ENCODE measurements at places on chromosomes 2 and 18.

- no peak for DNase-seq
These were observed 3.7 kb upstream of the TGFA start for GRCh38 chr2:70557171-70557838.

DNA sequence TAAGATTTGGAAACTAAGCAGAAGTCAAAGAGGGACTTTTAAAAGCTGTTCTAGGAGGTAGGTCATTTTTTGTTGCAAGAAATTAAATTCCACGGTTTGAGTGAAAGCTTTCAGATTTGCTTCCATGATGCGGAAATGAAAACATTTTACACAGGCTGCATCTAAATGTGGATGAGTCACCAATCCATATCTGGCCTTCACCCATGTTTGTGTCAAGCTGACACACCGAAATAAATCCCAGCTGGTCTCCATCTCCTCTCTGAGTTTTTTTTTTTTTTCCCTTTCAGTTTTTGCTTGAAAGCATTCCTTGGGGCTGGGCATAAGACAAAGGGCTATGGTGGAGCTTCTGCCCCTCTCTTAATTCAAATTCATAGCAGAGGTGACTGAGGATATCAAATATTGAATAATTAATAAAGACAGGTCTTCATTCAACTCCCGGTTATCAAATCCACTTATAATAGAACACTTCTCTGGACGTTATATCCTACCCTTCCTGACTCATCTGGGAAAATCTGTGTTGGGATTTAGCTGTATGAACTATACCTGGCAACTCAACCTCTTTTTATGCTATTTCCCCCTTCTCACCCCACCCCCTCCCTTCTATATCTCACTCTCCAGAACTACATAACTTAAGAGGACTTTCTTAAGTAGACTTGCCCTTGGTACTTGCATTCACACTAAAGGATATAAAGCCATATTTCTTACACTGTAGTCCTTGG lies 558.3 kb upstream of the GCFC2 start:
- no peak for DNase-seq

DNA sequence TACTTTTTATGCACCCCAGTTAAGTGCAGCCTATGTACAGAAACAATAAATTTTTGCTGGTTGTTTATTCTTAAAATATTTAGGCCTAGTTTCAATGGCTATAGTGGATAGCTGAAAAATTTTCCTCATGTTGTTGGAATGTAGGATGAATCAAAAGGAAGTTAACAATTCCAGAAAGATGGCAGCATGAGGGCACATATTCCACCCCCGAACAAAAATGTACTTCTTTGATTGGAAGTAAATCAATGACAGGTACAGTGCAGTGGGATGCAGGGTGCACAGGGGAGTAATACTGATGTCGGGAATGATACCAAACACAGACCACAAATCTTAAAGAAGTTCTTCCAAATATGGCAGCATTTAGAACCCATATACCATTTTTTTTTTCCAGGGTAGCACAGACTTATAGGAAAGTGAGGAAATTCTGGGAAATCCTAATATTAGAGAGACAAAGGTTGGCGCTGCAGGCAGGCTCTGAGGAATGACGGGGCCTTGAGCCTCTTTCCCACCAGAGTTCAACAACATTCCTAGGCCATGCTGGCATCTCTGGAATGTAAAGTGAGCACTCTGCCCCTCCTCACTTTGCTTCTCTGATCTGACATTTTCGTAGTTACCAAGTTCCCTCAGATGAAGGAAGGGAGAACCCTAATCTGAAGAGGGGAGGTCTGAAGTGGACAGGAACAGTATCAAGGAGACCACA lies 36.6 kb upstream of the IKZF2 start:
- no peak for DNase-seq

GRCh38 chr2:174711206-174711605 lies 53.1 kb downstream of the CHRNA1 start:
- DNase-seq: no peak

- DNase-seq: no peak
These were observed 322.1 kb upstream of the CHAC2 start for GRCh38 chr2:53445383-53446070.

DNA sequence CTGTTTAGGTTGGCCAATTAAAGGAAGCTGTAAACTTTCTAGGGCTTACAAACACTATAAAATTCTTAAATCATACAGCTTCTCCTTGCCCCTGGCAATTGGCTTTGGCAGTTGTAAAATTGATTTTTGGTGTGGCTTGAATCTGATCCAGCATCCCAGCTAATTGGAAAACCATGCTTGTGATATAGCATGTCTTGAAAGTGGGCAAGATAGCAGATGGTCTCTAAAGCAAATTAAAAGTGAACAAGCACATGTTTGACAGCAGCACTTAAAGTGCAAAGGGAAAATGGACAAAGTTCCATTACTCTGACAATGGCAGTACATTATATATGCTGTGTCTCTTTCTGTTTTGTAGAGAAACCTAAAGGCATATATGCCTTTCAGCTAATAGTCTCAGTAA lies 302.9 kb upstream of the NXPH2 start:
- no peak for DNase-seq

GRCh38 chr2:7119132-7119835 lies 202.1 kb downstream of the RNF144A start:
- DNase-seq: no peak

DNA sequence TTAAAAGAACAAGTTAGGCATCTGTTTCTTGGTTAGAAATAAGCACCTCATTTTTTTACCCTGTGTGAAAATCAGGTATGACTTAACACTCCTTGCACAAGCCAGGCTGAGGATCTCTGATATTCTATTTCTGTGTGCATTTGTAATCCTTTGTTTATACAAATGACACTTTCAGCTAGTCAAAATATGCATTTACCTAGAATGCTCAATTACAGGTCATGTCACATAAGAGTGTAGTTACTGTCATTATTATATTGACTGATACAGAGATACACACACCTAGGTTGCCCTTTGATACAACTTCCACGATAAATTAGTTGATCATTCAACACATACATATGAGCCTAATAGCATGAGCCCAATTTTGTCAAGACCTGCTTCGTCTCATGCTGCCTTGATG lies 144.3 kb downstream of the CHST9 start:
- no peak for DNase-seq

DNA sequence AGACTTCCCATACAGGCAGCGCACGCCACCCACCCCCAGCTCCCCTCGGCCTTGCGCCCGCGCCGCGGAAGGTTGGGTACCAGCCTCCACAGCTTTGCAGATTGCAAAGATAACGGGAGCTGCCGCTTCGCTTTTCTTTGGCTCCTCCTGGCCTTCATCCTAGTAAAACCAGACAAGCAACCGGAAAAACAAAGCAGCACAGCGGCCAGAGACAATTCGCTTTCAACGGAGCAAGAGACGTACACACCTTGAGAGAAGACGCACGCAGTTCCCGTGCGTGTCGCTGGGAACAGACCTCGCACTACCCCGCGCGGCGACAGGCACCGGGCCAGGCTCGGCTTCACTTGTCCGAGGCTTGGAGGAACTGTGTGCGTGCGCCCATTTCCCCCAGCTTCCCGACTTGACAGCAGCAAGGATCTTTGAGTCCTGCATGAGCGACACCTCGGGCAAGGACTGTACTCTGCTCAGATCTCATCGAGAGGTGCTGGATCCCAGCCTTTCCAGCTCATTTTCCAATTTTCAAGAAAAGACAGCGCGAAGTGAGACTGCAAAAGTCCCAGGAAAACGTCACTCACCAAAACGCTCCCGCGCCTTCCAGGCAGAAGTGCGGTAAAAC lies 964 bp downstream of the ZBTB7C start:
- DNase-seq: no peak

- DNase-seq: no peak
These were observed 50.3 kb downstream of the CCBE1 start for GRCh38 chr18:59646963-59647307.

DNA sequence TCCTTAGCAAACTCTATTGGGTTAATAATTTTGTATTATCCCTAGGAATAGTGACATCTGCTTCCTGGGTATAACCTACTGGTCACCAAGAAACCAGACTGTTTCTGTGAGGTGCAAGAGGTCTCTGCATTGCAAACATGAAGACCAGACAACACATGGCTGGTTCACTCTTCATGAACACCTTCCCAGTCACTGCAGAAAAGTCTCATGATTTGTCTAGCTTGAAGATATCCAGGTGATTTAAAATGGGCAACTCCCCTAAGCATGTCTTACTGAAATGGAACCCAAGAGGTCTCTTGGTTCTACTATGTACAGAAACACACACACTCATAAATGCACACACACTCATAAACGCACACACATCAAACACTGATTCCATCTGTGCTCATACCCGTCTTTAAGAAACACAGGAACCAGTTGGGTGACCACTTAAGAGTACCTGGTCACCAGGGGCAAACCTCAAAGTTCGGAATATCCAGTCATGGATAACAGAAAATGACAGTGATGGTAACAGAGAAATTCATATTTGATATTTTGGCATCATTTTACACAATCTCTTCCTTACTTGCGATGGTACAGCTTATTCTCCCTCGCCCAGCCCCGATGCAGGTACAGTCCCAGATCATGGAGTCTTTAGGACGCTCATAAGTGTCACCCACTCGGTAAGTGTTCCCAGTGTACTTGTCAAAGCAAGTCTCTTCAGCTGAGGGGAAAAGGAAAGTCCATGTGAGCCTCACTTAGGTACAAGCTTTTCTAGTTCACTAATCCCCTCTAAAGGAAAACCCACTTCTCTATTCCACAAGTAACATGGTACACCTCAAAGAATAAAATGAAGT lies 2.9 kb downstream of the FN1 start:
- no peak for DNase-seq

GRCh38 chr2:236010920-236011685 lies 157.1 kb downstream of the GBX2 start:
- DNase-seq: no peak

- no peak for DNase-seq
These were observed 31.5 kb upstream of the ATIC start for GRCh38 chr2:215280326-215280725.

GRCh38 chr18:10454681-10455557 lies 484 bp downstream of the APCDD1 start:
- DNase-seq: no peak

DNA sequence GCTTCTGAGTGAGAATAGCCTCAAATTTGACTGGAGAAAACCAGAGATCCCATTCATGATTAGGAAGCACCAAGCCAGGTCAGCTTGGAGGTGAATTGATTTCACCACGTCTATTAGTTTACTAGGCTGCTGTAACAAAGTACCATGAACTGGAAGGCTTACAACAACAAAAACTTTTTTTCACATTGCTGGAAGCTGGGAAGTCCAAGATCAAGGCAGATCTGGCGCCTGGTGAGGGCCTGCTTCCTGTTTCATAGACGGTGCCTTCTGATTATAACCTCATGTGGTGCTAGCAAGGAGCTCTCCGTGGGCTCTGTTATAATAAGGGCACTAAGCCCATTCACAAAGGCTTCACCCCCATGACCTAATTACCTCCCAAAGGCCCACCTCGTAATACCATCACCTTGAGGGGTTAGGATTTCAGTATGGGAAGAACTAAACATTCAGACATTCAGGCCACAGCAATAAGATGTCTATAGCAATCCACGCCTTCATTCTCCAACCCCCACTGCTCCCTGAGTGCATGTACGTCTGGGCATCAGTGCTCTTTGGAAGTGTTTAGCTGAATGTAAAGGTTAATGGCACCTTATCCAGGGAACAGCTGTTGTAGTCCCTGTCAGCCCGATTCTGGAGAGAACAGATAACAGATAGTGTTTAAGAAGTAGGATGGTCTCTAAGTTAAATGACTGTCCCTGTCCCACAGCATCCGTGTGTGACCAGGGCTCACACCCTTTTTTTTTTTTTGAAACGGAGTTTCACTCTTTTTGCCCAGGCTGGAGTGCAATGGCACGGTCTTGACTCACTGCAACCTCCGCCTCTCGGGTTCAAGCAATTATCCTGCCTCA lies 89.2 kb downstream of the SOCS6 start:
- DNase-seq: no peak

GRCh38 chr2:64386676-64387075 lies 67.3 kb upstream of the LGALSL start:
- DNase-seq: no peak

DNA sequence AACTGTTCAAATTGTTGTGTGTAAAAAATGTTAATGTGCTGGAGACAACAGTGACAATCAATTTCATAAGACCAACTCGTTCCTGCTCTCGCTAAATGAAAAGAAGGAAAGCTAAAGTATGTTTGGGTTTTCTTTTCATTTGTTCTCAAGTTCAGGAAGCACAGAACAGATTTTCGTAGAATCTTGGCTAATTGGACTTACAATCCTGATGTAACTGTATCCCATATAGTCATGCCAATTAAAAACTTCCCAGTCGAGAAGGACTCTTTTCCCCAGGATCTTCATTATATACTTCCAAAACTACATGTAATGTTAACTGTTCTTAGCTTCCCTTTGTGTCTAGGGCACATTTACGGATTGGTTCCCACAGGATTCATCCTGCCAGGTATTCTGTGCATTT lies 135.4 kb upstream of the ITGB6 start:
- DNase-seq: no peak

GRCh38 chr2:84991404-84992160 lies 20.6 kb downstream of the KCMF1 start:
- no peak for DNase-seq

- no peak for DNase-seq
These were observed 21.0 kb upstream of the CYRIA start for GRCh38 chr2:16686641-16687040.

GRCh38 chr2:154910701-154911100 lies 212.2 kb downstream of the KCNJ3 start:
- DNase-seq: no peak

DNA sequence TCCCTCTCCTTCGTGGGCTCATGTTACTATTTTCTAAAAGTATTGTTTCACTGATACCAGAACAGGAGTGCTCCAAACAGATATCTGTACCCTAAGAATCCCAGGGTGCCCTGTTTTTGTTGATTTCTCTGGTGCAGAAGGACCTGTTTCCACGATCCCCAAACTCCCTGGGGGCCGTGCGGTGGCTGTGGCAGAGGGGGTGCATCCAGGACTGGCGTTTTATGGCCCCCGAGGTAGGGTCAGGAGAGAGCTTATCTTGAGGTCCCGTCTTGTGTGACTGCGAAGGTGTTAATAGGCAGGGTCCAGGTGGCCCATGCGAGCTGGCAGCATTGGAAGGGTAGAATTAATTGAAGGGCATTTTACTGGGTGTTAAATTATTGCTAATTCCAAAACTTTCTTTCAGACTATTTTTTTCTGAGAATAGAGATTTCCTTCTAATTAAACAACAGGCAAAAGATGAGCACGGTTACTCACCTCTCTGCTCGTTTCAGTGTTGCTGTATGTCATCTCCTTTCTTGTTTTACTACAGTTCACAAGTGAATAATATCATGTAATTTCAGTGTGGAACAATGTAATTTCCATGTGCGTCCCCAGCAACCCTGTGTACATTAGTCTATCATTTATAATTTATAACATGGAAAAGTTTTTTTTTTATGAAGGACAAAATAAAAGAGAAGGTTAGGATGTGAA lies 8.2 kb downstream of the TWIST2 start:
- no peak for DNase-seq

Data from stimulated activated CD4-positive, alpha-beta T cell treated with anti-CD3 and anti-CD28 coated beads, TNF-alpha, amount 100 ng/mL, for 1 hour (primary cell).